ENCODE measurements at places on chromosomes 2 and 18.

- no peak for DNase-seq
Observed at GRCh38 chr2:192208848-192209247, 14.1 kb upstream of the TMEFF2 start.

DNA sequence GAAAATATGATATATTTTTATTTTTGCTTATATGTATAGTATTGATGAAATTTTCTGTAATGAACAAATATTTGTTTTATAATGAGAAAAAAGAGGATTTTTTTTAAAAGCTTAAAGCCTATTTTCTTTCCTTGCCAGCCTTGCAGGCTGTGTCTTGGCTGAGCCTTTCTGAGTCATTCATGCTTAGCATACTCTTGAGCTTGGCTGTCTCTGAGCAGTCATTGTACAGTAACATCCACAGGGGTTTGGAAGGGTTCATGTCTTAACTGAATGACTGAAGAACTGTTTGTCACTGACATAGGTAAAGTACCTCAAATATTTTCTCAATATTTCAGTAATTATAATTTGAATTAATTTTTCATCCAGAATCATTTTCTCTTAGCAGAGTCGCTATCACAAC is 49.3 kb downstream of the GPR39 start:
- DNase-seq = peak; percentile 26

DNA sequence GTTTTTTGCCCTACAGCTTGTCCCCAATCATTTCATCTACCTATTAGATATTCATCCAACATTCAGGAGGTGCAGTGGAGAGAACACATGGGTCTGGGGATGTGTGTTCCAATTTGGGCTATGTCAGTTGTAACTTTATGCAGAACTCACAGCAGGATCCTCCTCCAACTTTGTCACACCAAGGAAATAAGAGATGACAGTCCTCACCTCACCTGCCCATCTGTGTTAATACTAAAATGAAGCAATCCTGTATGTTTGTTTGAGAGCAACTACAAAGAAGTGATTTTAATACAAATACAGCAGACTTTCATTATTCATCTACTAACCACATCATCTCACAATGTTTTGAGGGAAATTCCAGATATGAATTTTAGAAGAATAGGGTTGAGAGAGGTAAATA is 126.7 kb downstream of the ARHGAP15 start:
- no peak for DNase-seq

DNA sequence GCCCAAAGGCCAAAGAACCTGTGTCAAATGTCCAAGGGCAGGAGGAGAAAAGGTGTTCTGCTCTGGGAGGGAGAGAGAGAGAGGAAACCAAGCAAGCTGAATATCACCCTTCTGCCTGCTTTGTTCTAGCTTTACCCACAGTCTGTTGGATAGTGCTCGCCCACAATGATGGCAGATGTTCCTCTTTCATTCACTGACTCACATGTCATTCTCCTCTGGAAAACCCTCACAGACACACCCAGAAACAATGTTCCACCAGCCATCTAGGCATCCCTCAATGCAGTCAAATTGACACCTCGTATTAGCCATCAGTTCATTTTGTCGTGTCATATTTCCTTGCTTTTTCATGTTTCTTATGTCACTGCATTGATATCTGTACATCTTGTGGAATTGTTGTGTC is 150.3 kb downstream of the UBR3 start:
- DNase-seq = no peak

- no peak for DNase-seq
Observed at GRCh38 chr18:28529644-28530043, 352.7 kb upstream of the CDH2 start.

GRCh38 chr2:143953451-143954030 is 566.4 kb downstream of the ZEB2 start:
- no peak for DNase-seq

GRCh38 chr2:160491911-160492371 is 1.7 kb downstream of the RBMS1 start:
- peak; percentile 80 for DNase-seq

- DNase-seq = no peak
Observed at GRCh38 chr2:112661656-112662305, 16.0 kb downstream of the SLC20A1 start.

GRCh38 chr2:70938586-70938950 is 2.9 kb downstream of the ATP6V1B1 start:
- no peak for DNase-seq

DNA sequence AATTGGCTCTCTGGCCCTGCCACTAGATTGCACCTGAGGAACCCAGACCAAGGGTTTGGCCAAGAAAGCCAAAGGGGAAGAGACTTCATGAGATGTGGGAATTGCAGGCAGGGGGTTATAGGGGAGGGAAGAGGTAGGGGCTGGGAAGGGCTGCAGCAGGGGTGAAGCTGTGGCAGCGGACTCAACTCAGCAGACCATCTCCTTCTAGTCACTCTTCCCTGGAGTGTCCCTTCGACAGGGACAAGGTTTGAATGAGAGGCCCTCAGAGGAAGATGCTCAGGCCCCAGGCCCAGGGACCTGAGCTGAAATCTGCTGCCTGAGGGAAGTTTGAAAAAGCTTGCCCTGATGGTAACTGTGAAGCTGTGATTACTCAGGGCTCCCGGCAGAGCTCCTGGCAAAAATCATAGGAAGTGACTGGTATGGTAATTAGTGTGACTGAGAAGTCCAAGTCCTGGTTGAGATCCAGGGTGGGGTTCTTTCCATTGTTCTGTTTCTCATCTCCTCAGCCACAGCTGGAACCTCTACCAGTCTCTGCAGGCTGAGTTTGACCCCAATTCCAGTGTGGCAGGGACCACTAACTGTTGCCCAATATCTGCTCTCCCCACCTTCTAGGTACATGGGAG is 300.9 kb downstream of the CYP26B1 start:
- DNase-seq = peak; percentile 85

DNA sequence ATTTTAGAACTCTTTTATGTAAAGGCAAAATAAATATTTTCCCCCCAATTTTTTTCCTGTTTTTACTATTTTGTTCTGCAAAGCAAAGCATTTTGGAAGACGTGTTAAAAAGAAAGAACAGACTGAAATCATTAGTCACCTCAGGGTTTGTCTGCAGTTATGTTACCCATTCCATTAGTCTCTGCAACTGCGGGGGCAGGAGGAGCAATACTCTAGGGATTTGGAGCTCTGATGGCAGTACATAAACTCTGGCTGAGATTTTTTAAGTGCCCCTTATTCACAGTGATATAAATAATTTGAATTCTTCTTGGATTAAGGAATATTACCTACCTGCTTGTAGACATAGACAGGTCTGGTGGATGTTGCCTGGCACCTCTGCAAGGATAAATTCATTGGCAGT is 88.0 kb upstream of the CELF4 start:
- DNase-seq = no peak

DNA sequence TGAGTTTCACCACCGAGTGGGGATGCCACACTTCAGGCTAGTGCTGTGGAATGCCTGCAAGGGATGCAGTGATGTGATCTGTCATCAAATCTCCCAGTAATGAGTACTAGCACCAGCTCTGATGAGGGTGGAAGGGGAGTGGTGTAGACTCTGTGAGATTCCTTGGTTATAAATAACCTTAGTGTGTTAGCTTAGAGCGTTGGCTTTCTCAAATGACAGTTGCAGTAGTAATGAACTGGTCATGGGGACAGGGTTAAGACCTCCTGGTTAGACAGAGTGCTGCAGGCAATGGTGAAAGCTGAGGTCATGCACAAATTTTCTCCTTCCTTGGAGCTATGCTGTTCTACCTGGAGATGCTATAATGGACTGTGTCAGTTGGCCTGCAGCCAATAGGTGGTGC is 1063.4 kb upstream of the CRIM1 start:
- DNase-seq = peak; percentile 0

DNA sequence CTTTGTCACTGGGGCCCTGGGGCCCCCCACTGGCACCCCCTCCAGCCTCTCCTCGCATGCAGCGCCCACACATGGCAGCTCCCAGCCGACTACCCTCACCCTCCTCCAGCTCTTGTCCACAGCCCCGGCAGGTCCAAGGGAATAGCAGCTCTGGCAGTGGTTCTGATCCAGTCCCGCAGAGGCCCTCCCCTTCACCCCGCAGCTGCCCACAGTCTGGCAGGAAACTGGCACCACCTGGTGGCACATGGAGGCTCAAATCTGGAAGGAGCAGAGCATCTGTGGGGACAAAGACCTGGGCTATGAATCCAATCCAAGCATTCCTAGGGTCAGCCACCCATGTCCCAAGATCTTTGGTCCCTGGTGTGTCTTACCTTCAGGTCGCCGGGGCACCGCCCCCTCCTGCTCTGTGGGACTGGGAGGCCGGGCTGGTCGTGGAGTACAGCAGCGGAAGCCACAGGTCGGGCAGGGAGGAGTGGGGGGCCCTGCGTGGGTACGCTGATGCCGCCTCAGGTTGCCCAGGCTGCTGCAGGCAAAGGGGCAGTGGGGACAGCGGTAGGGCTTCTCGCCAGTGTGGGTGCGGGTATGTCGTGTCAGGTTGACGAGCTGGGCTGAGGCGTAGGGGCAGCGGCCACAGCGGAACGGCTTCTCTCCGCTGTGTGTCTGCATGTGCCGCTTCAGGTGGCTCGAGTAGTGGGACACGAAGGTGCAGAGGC is 2.3 kb downstream of the ZNF513 start:
- no peak for DNase-seq

GRCh38 chr18:23355206-23355605 is 97.9 kb upstream of the RIOK3 start:
- DNase-seq = no peak

DNA sequence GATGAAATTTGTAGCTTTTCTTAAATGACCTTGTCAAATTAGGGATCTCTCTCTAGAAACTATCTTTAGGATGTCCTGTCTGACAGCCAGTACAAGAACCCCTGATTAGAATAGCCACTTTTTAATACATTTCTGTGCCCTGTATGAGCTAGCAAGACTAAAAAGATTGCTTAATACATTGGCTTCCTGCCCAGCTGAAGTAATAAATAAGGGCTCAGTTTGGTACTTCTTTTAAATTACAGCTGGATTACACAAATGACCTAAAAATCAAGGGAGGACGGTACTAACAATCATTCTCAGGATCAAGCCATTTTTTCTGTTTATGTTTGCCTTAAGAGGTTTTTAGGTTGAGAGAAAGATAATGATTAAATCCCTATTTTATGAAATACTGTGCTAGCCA is 11.6 kb upstream of the OLA1 start:
- DNase-seq = peak; percentile 90

GRCh38 chr2:27010139-27010538 is 22.6 kb upstream of the TMEM214 start:
- no peak for DNase-seq

GRCh38 chr2:120275617-120276400 is 23.2 kb downstream of the RALB start:
- no peak for DNase-seq

DNA sequence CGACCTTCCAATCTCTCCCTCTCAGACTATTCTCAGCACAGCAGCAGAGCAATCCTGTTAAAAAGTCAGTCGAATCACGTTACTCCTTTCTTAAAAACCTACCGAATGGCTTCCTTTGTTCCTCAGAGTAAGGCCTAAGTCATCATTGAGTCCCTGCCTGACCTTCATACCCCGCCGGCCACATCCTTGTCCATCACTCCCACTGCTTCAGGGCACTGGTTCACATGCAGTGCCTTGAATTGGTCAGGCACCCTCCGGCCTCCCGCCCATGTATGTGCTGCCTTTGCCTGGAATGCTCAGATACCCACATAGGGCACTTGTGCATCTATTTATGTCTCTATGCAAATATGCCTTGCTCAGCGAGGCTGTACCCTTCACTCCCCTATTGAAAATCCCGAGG is 206.4 kb downstream of the DLGAP1 start:
- no peak for DNase-seq

GRCh38 chr18:27042177-27042576 is 142.9 kb downstream of the CHST9 start:
- DNase-seq = no peak

GRCh38 chr2:70902067-70902442 is 33.6 kb upstream of the ATP6V1B1 start:
- no peak for DNase-seq

- no peak for DNase-seq
Observed at GRCh38 chr18:25097057-25097456, 254.9 kb downstream of the ZNF521 start.

DNA sequence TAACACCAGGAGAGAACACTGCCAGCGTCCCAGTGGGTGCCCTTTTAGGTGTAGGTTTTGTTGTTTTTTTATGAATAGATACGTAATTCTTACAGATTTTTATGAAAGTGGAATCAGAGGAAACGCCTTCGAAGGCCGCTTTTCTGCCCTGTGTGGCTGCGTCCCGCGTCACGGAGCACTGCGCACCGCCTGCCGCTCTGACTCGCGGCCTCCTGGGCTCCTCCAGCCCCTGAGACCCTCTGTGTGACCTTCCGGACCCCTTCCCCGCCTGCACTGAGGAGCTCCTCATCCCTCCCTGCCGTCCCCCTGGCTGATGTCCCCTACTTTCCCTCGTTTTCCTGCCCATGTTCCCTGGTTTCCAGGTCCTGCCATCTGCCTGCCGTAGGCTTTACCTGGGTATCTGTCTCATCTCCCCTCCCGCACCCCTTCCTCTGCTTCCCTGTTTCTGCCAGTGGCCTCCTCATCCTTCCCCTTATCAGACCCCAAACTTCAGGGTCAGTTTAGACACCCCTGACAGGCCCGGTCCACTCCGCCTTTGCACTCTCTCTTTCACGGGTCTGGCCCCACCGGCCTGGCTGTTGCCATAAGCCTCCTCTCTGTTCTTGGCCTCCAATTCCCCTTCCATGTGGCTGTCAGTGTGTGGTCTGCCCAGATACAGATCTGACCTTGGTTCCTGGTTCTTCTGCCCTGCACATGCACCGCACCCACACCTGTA is 32.7 kb downstream of the PDIA6 start:
- no peak for DNase-seq

GRCh38 chr18:22347606-22348511 is 69.9 kb downstream of the CTAGE1 start:
- DNase-seq = no peak

GRCh38 chr18:58557008-58557435 is 71.9 kb downstream of the ALPK2 start:
- no peak for DNase-seq

GRCh38 chr2:28412625-28413151 is 20.0 kb downstream of the FOSL2 start:
- DNase-seq = no peak

- peak; percentile 88 for DNase-seq
Observed at GRCh38 chr2:226121046-226121738, 678.4 kb downstream of the IRS1 start.

DNA sequence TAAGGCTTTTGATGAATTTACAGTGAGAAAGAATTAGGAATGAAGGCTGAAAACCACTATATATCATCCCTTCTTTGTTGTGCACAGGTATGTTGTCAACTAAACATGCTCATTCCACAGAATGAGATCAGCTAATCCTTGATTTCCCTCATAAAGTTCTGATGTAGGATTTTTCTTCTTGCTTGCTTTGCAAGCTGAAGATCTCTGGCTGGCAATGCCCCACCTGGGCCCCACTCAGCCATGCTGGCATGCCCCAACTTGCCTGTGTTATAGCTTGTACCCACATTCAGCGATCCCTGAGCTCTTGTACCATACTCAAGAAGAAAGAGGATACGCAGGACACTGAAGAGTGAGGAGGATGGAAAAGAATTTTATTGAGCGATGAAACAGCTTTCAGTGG is 18.0 kb upstream of the SERPINB11 start:
- no peak for DNase-seq
